ENCODE measurements at places on chromosomes 4 and X.

- no peaks in the 10 kb centered on the region for H3K27me3 ChIP-seq
- no peaks in the 10 kb centered on the region for H3K36me3 ChIP-seq
- no peak for ATAC-seq
These were observed 585.7 kb downstream of the TLL1 start for GRCh38 chr4:166458756-166459155.

- H3K27me3 ChIP-seq, result peaks cover 34% of the 10 kb centered on the region
- no peak overlapping the region for H3K27ac ChIP-seq
- ATAC-seq, result no peak
- H3K4me3 ChIP-seq, result no peak overlapping the region
- peaks cover 21% of the 10 kb centered on the region for H3K4me1 ChIP-seq
- H3K36me3 ChIP-seq, result no peaks in the 10 kb centered on the region
These were observed 893 bp upstream of the HOPX start for GRCh38 chr4:56681853-56682525.

DNA sequence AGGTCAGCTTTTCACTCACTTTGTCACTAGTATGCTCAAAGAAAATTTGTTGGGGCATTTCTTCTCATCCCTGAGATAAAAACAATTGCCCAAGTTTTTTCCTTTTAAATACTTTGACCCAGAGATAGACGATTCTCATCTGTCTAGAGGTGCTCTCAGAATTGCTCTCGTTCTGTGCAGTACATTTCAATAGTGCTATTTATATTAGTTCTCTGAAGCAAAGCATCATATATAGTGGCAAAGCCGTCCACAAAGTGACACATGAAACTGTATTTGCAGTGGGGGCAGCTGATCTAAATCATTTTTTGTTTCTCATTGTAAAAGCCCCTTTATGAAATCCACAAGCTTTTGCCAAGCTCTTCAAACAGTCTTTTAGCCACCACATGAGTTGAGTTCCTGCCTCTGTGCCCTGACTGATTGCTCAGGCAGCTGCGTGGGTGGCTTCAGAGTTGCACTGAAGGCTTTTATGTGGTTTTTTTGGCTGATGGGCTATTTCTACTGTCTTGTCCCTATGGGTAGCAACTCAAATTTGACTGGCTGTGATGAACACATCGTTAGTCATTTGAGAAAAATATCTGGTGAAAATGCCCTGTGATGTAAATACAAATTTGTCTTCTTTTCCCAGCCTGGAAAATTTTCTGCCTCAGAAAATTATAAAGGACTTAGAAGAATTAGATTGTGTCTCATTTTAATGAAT, 119.1 kb upstream of the OTUD4 start:
- no peaks in the 10 kb centered on the region for H3K4me1 ChIP-seq
- peaks cover 33% of the 10 kb centered on the region for H3K27me3 ChIP-seq
- peak; percentile 72 for ATAC-seq
- no peak overlapping the region for H3K27ac ChIP-seq
- no peak overlapping the region for H3K4me3 ChIP-seq

GRCh38 chr4:58732973-58733372, 1622.8 kb upstream of the IGFBP7 start:
- ATAC-seq, result no peak
- no peaks in the 10 kb centered on the region for H3K27me3 ChIP-seq
- H3K36me3 ChIP-seq, result no peaks in the 10 kb centered on the region
- H3K4me3 ChIP-seq, result no peak overlapping the region
- H3K4me1 ChIP-seq, result no peaks in the 10 kb centered on the region

DNA sequence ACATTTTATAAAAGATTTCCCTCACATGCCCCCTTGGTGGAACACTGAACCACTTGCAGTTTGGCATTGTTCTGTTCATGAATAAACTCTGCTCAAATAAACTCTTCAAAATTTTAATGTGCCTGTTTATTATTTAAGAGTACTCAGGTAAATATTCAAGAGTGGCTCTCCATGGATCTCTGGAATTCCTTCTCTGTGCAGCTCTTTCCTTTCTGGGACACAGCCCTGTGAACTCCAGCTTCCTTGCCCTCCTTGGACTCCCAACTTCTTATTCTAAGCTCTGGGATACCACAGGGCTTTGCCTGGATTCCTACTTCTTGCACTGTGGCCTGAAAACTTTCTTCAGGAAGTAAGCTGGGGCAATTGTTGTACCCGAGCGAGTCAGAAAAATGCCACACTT, 8.3 kb downstream of the BEX3 start:
- no peak overlapping the region for H3K27ac ChIP-seq
- no peaks in the 10 kb centered on the region for H3K36me3 ChIP-seq
- H3K27me3 ChIP-seq, result peaks cover 20% of the 10 kb centered on the region
- H3K4me3 ChIP-seq, result no peak overlapping the region
- ATAC-seq, result no peak
- H3K4me1 ChIP-seq, result no peaks in the 10 kb centered on the region

DNA sequence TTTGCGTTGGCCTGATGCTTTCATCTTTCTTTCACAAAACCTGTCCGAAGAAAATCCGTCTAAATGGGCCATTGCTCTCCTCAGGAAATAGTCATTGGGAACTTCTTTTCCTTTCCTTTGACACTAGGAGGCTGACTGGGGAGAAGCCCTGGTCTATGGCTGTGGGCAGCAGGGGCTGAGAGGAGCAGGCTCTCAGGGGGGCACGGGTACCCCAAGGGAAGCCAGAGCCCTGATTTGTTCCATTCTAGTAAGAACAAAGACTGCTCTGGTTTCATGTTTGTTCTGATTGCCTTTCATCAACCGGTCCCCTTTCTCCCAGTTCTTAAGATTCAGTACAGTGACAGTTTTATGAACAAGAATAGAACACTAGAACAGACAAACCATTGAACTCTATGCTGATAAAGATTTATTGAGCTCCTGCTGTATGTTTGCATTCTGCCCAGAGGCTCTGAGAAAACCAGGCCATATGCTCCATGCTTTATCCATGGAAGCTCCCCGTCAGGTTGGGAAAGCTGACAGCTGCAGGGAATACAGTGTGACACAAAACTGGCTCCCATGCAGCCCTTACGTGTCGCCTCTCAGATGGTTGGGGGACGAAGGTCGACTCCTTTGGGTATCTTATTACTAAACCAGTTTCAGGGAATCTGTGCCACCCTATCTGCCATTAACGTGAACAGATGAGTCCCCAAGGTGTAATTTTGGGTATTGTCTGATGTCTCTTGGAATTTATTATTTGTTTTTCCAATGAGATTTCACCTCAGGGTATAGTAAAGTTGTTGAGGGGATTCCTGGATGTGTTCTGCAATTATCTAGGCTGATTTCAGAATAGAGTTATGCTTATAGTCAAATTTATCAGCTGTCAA, 72.4 kb upstream of the MSANTD1 start:
- H3K4me3 ChIP-seq, result no peak overlapping the region
- H3K27ac ChIP-seq, result no peak overlapping the region
- H3K36me3 ChIP-seq, result peaks cover 76% of the 10 kb centered on the region

GRCh38 chrX:95640226-95640625, 1044.4 kb upstream of the DIAPH2 start:
- H3K36me3 ChIP-seq, result no peaks in the 10 kb centered on the region
- ATAC-seq, result no peak
- no peak overlapping the region for H3K4me3 ChIP-seq
- no peaks in the 10 kb centered on the region for H3K4me1 ChIP-seq

DNA sequence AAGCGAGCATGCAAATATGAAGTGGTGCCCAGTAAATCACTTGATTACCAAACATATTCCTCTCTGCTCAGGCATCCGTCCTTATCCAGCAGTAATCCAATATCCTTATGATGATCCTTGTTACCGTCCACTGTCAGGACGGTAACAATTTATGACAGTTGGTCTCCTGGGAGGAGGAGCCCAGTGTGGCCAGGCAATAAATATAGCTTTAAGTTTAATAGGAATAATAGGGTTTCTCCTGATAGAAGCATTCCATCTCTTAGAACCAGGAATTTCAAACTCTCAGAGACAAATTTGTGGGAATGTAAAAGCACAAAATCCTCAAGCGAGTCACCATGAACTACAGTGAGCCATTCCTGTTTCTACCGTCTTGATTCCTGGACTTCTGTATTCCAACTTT, 171.2 kb upstream of the IL15 start:
- H3K4me1 ChIP-seq, result no peaks in the 10 kb centered on the region
- ATAC-seq, result no peak
- no peak overlapping the region for H3K27ac ChIP-seq
- no peaks in the 10 kb centered on the region for H3K36me3 ChIP-seq

Measured in stimulated activated memory B cell treated with anti-CD40 and anti-IgM and Interleukin-4, amounts not matched to agents 10 μg/mL and 1 μg/mL and 100 μg/mL, for 72 hours (primary cell).